ENCODE measurements at places on chromosomes 11 and 22.

- DNase-seq: no peak
These were observed 5.5 kb upstream of the TH start for GRCh38 chr11:2177076-2177475.

DNA sequence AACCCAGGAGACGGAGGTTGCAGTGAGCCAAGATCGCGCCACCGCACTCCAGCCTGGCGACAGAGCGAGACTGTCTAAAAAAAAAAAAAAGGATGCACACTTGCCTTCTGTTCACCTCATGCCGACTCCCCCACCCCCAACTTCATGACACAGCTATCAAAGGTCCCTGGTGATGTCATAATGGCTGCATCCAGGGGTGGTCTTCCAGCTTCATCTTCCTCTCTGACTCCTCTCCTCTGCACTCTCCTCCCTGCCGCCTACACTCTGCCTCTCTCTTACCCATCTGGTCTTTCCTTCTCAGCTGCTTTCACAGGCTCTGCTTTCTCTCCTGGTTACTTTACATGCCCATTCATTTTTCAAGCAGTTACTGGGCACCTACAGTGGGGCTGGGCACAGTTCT is 16.4 kb upstream of the KDM2A start:
- DNase-seq: no peak

DNA sequence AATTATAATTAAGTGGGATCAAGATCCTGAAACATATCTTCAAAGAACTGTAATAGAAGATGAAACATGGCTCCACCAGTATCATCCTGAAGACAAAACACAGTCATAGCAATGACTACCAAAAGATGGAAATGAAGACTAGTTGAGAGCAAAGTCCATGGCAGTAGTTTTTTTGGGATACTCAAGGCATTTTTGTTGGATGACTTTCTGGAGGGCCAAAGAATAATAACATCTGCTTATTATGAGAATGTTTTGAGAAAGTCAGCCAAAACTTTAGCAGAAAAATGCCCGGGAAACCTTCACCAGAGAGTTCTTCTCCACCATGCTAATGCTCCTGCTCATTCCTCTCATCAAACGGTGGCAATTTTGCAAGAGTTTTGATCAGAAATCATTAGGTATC is 809.4 kb upstream of the RAG2 start:
- no peak for DNase-seq

DNA sequence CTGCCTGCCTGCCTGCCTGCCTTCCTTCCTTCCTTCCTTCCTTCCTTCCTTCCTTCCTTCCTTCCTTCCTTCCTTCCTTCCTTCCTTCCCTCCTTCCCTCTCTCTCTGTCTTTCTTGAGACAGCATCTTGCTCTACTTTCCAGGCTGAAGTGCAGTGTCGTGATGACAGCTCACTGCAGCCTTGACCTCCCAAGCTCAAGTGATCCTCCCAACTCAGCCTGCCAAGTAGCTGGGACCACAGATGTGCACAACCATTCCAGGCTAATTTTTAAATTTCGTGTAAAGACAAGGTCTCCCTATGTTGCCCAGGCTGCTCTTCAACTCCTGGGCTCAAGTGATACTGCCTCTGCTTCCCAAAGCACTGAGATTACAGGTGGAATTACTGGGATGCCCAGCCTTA is 328.2 kb upstream of the SORL1-AS1 start:
- no peak for DNase-seq

DNA sequence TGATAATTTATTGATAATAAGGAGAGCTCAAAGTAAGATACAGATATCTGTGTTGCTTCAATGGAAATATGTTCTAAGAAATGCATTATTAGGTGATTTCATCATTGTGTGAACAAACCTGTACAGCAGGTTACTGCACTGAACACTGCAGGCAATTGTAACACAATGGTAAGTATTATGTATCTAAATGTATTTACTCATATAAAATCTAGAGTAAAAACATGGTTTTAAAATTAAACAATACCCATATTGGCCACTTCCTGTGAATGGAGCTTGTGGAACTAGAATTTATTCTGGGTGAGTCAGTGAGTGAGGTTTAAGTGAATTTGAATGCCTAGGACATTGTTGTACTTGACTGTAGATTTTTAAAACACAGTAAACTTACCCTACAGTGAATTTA is 722.9 kb upstream of the RAG2 start:
- DNase-seq: no peak

- no peak for DNase-seq
These were observed 18.1 kb downstream of the FAM168A start for GRCh38 chr11:73579641-73580434.

DNA sequence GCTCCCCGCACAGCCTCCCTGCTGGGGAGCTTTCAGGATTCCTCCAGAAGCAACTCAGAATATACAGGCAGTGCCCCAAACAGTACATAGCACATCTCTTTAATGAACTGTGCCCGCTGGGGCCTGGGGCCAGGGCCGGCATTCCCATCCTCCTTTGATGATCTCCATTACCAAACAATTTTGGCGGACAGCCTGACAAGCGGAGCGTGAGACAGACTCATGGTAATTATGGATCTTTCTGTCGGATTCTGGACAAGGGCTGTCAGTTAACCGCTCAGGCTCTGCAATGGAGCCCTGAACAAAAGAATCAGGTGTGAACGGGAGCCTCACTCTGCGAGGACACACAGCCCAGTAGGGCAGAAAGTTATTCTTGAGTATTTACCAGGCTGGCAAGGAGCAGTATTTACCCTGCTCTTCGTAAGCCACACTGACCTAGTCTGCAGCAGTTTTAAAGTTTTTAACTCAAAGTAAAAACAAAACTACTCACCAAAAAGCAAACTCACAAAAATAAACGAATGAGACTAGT is 174.0 kb downstream of the TBC1D22A start:
- no peak for DNase-seq

GRCh38 chr11:130651066-130651855 is 202.8 kb downstream of the ADAMTS15 start:
- no peak for DNase-seq

DNA sequence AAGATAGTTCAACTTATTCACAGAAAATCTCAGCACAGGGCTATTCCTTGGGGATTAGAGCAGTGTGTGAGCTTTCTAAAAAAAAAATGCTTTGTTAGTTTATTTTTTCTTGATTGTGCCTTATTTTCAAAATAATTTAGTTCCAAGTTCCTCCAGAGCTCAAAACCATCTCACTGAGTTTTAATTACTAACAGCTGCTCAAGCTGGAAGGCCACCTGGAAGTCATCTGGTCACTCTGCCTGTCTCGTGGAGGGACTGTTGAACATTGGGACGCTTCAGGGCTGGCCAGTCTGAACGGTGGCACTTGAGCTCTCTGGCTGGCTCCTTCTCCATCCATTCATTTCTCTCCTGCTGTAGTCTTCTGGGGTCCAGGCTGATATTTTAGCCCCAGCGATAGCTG is 4.0 kb downstream of the OR51E1 start:
- DNase-seq: no peak

- DNase-seq: no peak
These were observed 409.9 kb downstream of the TMEM135 start for GRCh38 chr11:87447606-87448005.

DNA sequence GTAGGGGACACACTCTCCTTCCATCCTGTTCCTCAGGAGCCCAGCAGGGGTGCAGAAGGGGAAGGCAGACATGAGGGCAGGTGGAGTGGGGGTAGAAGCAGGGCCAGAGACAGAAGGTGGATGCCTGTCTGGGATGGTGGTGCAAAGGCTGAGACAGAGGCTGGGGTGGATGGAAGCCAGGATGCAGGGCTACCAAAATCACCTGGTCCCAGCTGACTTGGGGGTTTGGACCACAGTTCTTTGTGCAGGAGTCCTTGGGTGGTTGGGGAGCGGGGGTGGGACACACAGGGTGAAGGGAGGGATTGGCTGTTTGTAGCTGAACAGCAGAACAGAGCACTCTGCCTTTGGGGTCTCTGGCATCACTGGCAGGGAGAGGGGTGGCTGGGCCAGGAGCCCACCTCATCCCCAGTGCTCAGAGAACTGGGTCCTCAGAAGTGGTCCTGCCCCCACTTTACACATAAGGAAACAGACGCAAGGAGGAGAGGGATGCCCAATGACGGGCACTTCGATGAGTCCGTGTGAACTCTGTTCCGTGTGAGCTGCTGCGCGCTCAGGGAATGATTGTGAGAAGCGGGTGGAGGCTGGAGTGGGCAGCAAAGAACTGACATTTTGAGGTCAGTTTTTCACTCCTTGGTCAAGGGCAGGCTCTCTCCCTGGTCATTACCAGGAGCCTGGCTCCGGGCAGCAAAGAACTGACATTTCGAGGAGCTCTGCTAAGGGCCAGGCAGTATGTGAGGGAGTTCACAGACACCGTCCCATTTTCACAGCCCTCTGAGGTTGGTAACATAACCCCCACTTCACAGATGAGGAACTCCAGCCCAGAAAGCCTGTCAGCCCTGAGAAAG is 1.9 kb downstream of the TAGLN start:
- DNase-seq: no peak

DNA sequence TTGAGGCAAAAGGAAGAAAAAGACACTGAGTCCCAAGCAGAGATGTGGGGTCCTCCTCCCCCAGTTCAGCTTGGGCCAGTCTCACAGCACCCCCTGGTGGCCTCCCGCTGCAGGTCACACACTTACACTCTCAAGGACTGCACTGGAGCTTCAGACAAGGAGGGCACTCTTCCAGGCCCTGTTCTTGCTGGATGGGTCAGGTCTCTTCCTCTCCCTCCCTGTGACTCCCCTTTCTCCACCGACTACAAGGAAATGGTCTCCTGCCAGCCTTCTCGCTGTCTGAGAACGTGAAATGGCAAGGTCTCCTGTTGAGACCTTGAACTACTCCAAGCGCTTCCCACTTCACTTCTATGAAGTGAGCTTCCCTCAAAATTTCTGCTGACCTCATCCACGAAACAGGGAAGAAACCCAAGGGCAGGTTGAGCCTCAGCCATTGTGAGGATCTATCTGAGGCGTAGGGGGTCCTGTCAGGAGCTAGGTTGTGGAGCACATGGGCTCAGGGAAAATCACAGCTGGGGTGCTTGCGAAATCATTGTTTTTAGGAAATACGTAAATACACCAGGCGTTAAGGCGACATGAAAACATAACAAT is 11.2 kb upstream of the IGLL1 start:
- peak; percentile 21 for DNase-seq

DNA sequence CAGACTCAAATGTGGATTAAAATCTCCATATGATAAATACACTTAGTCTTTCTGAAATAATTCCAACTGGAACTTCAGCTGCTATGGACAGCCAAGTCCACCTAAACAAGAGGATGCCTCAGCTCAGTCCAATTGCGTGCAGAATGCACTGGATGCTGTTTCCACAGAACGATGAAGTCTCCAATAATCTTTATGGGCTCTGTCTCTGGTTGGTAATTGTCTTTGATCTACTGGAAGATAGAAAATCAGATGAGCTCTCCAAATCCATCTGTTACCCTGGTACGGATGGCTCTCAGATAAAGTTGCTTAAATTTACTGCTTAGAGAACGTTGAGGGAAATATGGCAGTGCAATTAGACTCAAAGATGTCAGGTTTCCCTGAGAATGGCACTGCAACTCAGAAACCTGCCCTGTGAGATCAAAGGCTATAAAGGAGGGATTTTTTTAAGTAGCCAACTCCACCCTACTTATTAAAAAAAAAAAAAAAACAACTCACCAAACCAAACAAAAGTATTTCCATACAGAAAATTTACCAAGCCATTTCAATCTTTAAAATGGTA is 859 bp upstream of the BIRC3 start:
- no peak for DNase-seq

DNA sequence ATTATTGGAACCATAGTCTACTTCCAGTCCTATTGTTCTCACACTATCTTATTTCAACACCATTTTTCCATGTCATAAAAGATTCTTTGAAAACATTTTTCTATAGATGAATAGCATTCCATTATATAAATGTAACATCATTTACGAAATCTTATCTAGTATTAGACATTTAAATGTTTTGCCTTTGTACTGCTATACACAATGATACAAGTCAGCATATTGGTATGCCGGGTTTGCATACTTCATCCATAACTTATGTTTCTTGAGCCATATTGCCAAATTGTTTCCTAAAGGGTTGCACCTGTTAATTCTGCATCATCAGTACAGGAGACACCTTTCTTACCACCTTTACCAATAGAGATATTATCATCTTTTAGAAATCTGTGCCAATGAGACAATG is 68.2 kb downstream of the SYT13 start:
- DNase-seq: no peak

GRCh38 chr22:44954149-44954548 is 55.7 kb downstream of the PHF21B start:
- no peak for DNase-seq

GRCh38 chr22:25165785-25166184 is 33.9 kb upstream of the CRYBB3 start:
- no peak for DNase-seq

GRCh38 chr22:41127451-41127850 is 35.1 kb downstream of the EP300 start:
- peak; percentile 87 for DNase-seq

DNA sequence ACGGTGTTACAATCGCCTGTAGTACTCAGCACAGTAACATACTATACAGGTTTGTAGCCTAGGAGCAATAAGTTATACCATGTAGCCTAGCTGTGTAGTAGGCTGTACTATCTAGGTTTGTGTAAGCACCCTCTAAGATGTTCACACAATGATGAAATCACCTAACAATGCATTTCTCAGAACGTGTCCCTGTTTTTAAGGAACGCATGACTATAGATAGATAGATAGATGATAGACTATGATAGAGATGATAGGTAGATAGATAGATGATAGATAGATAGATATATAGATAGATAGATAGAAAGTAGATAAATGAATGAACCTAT is 203.9 kb downstream of the FAM76B start:
- DNase-seq: no peak
